GM12891 (cell line): ENCODE measurements at places on chromosomes 6 and 20.

GRCh38 chr6:36769676-36770499 is 69.4 kb downstream of the CPNE5 start:
- no peak for DNase-seq

- DNase-seq: no peak
Observed at GRCh38 chr20:24468401-24469115, 871 bp upstream of the SYNDIG1 start.

- no peak for DNase-seq
Observed at GRCh38 chr6:40492187-40492586, 95.0 kb downstream of the LRFN2 start.

GRCh38 chr20:36849333-36850065 is 26.4 kb upstream of the TLDC2 start:
- DNase-seq: no peak

DNA sequence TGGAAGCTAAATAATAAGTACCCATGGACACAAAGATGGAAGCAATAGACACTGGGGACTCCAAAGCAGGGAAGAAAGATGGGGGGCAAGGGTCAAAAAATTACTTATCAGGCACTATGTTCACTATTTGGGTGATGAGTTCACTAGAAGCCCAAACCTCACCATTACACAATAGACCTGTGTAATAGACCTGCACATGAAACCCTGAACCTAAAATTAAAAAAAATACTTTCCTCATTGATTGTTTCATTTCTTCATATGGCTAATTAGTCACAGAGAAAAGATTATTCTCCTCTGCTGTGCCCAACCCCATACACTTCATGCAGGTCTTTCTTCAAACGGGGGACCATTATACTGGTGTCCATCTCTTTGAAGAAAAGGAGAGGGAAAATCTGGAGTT is 213.0 kb upstream of the DTNBP1 start:
- DNase-seq: no peak

DNA sequence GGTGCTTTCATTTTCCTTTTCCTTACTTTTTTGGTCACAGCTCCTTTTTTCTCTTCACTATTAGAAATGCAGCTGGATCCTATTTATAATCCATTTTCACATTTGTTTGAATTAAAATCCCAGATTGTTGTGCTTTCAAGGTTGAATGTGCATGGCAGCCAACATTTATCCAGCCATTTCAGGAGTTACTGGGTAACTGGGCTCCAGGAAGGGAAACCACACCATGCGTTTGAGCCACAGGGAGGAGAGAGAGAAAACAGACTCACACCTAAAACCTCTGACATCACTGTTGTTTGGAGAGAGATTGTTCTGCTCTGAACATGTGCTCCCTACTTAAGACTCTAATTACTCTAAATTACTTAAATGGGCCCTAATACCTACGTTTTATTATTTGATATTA is 173.4 kb downstream of the BMP2 start:
- DNase-seq: no peak

GRCh38 chr20:10502098-10502526 is 67.0 kb downstream of the SLX4IP start:
- DNase-seq: no peak
